ENCODE measurements at places on chromosomes 7 and 10. TPM values are rescaled to one million over a fixed set of nuclear protein-coding genes. Genes with fewer than 3 reads are reported as not detected.

- no peak for DNase-seq
These were observed 3.1 kb downstream of the WDR91 start for GRCh38 chr7:135208102-135208793.

DNA sequence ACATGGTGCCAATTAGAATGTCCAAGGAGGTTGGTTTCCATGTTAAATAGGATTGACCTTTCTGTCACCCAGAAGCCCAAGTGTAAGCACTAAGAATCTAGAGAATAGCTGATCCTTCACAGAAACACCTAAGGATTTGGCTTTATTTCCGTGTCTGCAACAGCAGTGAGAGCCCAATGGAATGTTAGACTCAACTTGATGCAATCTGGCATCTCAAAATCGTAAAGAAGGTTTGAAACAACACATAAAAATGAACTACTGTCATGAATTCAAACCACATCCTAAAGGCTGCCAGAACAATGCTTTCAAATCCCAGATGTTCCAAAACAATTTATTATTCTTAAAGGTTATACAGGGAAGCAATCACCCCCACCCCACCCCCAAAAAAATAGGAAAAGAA lies 18.6 kb downstream of the PPP1R3C start:
- DNase-seq: peak; percentile 42

DNA sequence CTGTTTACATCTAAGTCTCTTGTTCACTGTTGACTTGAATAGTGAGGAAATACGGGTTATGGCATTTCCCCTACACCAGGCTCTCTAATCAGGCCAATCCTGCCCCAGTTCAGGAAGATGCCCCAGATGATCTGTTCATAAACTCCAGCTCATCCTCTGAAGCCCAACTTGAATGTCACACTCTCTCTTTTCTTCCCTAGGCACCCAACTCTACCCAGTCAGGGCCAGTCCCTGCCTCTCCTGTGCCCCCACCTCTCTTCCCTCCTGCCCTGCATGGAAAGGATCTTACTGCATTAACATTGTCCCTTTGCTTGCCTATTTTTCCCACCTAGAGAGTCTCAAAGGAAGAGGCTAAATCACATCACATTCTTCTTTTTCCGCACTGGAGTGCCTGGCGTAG lies 10.6 kb upstream of the TRPV6 start:
- no peak for DNase-seq

Gene MKI67
- total RNA-seq: 15.0 TPM

Gene SLC18A3
- total RNA-seq: not detected
